Left lung (tissue), 14 donors: ENCODE measurements at places on chromosomes 11 and 22. TPM values are rescaled to one million over a fixed set of nuclear protein-coding genes. Genes with fewer than 3 reads are reported as not detected.

DNA sequence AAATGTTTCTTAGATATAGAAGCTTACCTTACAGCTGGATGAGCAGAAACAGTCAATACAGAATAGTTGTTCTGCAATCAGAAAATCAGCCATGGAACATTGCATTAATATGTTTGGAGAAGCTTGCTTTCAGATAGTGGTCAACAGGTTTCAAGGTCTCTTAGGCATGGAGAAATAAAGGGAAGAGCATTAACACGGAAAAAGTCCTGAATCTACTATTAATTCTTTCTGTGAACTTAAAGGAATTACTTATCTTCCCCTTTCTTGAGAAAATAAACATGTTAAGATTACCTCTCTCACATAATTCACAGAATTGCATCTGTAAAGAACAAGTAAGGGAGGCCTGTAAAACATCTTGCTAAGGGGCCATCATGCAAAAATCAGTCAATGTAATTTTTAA lies at the start of gene OR5B3:
TSS of gene OR5B3 (minus strand) at position 101 of the 400 bp plus-strand sequence. CDS start 3,465 bp downstream, outside the sequence.
- no peak for DNase-seq

DNA sequence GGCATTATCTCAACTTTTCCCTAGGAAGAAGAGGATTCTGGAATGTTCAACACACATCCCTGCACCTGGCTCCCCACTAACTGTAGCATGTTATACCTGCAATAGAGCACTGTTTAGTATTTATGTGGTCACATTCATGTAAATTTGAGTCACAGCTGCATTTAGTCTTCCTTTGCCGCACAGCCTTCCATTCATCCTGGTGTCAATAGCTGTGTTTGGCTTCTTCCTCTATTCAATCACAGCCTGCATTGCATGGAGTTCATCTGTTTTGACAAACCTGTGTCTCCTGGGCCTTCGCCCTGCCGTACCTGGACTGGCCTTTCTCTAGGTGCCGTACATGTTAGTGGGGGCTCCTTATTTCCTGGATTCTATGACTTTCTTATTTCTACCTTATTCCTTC lies 4.1 kb upstream of the C22orf39 start:
- DNase-seq: no peak

- no peak for DNase-seq
These were observed 55.5 kb upstream of the CD5 start for GRCh38 chr11:61046833-61047232.

GRCh38 chr11:81570669-81571068 lies 1163.0 kb downstream of the FAM181B start:
- no peak for DNase-seq

GRCh38 chr22:20324139-20324516 lies 4.3 kb upstream of the DGCR6L start:
- DNase-seq: no peak

DNA sequence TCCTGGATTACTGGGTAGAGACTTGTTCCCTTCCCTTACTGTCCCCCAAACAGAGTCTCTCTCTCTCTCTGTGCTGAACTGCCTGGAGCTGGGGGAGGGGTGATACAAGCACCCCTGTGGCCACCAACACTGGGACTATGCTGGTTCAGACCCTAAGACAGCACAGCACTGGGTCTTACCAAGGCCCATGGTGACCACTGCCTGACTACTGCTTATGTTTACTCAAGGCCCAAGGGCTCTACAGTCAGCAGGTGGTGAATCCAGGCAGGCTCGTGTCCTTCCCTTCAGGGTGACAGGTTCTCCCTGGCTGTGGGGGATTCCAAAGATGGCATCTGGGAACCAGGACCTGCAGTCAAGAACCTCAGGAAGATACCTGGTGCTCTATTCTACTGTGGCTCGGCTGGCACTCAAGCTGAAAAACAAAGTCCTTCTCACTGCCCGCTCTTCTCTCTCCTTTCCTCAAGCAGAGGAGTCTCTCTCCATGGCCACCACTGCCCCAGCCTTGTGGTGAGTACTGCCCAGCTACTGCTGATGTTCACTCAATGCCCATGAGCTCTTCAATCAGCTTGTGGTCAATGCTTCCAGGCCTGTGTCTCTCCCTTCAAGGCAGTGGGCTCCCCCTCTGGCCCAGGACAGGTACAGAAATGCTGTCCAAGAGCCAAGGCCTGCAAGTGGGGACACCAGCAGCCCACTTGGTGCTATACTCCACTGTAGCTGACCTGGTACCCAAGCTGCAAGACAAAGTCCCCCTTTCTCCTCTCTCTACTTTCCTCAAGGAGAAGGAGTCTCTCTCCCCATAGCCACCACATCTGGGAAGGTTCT lies 41.8 kb upstream of the SHANK2 start:
- no peak for DNase-seq

DNA sequence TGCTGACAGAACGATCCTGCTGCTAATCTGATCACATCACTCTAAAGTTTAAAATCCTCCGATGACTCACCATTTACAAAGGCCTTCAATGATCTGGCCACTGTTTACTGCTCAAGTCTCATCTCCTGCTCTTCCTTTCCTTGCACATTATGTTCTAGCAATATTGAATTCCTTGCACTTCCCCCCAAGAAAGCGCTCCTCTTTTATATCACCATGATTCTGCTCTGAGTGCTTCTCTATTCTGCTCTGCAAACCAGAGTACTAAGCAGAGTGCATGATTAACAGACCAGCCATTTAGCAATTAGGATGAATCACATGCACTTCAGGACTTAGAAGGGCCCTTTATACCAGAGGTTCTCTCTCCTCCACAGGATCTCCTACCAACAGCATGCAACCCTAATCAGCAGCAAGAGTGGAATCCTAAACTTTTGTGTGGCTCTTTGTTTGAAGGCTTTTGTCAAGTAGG lies 1122.8 kb upstream of the CCDC90B start:
- DNase-seq: no peak

GRCh38 chr11:123135863-123136446 lies 59.1 kb downstream of the CLMP start:
- DNase-seq: no peak

- no peak for DNase-seq
These were observed 120.1 kb upstream of the LRRC4C start for GRCh38 chr11:41579546-41579945.

DNA sequence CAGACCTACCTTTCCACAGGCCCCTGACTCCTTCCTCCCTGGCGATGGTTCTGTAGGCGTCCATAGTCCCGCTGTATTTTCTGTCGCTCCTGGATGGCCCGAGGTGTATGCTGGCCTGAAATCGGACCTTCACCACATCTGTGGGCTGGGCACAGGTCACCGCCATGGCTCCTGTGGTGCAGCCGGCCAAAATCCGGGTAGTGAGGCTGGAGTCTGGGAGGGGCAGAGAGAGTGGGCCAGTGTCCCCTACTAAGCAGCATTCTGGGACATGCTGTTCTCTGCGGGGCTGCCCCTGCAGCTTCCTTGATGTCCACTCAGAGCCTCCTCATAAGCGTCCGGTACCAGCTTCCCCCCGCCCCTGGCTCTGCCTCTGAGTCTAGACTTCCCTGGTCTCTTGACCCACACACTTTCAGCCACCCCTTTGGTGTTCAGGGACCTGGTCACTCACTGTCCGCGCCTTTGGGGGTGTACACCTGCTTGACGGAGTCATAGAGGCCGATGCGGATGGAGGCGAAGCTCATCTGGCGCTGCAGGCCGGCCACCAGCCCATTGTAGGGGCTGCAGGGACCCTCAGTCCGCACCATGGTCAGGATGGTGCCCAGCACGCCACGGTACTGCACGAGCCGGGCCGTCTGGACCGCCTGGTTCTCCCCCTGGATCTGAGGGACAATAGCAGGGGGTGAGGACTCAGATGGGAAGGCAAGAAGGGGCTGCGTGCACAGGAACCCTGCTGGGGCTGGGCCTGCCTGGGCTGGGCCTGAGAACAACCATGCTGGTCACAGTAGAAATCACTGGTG lies 3.0 kb downstream of the UCP3 start:
- no peak for DNase-seq

DNA sequence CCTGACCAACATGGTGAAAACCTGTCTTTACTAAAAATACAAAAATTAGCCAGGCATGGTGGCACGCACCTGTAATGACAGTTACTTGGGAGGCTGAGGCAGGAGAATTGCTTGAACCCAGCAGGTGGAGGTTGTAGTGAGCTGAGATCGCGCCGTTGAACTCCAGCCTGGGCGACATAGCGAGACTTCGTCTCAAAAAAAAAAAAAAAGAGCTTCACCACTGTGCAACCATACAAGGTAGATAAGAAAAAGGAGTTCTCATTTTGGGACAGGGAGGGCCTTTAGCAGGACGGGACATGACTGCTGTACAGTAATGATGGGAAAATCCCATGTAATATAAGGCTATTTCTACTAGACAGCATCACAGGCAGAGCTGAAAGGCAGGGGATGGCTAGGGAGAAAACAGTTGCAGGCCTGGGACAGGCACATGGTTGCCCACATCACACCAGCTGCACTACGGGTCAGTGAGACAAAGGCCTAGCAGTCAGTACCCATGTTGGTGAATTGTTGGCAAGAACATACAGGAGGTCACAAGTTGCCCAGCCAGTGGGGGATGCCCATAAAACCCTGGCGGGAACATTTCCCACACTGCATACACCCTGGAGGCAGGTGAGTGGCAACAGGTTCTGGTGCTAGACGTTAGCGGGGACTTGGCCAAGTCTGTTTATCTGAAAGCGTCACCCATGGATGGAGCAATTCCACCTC lies 5.4 kb downstream of the TANGO2 start:
- no peak for DNase-seq

DNA sequence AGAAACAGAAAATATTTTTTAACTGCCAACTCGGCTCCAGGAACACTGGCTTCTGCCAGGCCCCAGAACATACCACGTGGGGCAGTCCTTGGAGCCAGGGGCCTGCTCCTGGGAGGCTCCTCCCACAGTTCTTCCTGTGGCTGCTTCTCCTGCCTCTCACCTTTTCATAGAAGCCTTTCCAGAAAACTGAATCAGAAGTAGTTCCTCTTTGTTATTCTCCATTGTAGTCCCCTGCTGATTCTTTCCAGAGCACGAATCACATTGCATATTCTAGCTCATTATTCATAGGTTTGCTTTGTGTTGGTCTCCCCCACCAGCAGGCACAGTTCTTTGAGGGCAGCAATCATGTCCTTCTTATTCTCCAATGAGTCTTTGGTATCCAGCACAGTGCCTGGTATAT lies 106.0 kb downstream of the EFCAB6 start:
- DNase-seq: no peak

DNA sequence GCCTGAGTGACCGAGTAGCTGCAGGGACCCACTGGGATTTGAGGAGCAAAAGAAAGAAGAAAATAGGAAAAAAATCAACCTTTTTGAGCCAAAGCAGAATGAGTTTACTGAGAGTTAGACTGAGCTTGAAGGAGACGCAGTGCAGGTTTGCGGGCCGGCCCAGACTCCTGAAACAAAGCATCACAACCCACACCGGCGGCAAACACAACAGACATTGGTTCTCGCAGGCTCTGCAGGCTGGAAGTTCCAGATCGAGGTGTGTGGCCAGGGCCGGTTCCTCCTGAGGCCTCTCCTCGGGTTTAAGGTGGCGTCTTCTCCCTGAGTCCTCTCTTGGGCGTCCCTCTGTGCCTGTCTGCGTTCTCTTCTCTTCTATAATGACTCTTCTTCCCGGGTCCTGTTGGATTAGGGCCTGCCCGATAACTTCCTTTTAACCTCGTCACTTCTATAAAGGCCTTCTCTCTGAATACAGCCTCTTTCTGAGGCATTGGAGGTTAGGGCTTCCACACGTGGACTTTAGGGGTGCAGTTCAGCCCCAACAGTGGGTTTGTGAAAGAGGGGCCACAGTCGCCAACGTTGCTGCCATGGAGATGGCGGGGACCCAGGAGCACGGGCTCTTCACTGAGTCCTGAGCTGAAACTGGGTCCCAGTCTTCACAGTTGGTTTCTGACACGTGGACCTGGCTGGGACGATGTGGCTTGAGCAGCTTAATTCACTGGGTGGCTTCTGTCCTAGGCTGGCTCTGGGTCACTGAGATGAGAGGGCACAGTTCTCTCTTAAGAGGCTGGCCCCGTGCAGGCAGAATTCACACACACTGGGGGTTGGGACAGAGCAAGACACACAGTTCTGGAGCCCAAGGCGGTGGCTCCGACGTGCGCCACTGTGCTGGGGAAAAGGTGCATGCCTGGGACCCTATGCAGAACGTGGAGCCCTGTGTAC lies 1047.7 kb downstream of the BRD1 start:
- no peak for DNase-seq

DNA sequence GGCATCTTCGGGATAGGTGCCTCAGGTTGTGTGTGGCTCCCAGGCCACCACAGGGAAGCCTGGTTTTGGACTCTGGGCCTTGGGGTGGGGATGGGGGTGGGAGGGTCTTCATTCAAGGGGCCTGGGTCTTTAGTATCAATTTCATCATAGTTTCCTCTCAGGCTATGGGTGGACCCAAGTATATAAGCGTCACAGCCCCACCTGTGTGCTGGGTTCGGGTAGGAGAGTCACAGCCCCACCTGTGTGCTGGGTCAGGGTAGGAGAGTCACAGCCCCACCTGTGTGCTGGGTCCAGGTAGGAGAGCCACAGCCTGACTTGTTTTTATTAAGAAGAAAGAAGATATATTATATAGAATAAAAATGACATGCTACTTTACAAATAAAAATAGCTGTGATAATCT lies 422.1 kb downstream of the BRD1 start:
- DNase-seq: no peak

DNA sequence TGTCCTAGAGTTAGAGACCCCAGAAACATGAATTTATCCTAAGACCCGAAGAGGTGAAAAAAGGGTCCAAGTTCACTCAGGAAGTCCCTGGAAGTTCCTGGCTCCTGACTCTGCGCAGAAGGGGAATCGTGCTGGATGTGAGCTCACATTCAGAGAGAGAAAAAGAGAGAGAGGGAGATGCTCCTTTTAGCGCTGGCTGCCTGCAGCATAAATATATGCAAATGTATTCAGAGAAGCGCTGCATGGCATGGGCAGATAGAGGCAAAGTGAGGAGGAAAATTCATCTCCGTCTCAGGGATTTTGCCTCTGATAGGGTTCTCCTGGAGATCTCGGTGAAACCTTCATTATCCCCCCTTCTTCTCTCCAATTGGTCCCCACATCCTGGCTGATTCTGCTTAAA lies 517.2 kb downstream of the MN1 start:
- no peak for DNase-seq

DNA sequence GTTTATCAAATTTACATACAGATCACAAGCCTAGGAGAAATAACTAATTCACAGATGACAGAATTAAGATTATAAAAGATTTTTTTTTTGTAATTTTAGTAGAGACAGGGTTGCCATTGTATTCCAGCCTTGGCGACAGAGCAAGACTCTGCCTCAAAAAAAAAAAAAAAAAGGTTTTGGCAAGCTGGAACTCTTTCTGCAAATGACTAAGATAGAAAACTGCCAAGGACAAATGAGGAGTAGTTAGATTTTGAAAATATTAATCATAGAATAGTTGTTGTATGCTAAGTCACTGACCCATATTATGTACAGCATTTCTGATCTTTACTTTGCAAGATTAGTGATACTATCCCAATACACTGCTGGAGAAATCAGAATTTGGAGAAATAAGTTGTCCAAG lies 99.2 kb downstream of the C11orf65 start:
- DNase-seq: no peak

Gene RAG2
- polyA plus RNA-seq: 0.80 TPM

Gene FAM180B
- 0.20 TPM for polyA plus RNA-seq

Gene TPBGL
- polyA plus RNA-seq: 0.25 TPM

Gene SHANK3
- 33.4 TPM for polyA plus RNA-seq

Gene ZFTA
- polyA plus RNA-seq: 37.3 TPM

Gene NXPE2
- 0.31 TPM for polyA plus RNA-seq

Gene DENND5A
- polyA plus RNA-seq: 80.8 TPM

Gene DDIAS
- polyA plus RNA-seq: 5.8 TPM

Gene MS4A18
- not detected for polyA plus RNA-seq
